ENCODE measurements at places on chromosomes 2 and 18.
A peak's percentile ranks its signal among the peaks of the same experiment; 100 is the strongest.

GRCh38 chr2:69608109-69608508, 35.4 kb downstream of the AAK1 start:
- DNase-seq: no peak

- no peak for DNase-seq
Measured at GRCh38 chr2:115569547-115569946, 1127.1 kb downstream of the DPP10 start.

- no peak for DNase-seq
Measured at GRCh38 chr2:54422072-54422581, 34.0 kb upstream of the SPTBN1 start.

GRCh38 chr2:126634273-126634861, 21.6 kb upstream of the GYPC start:
- DNase-seq: peak; percentile 42

- no peak for DNase-seq
Measured at GRCh38 chr2:66364495-66365333, 70.2 kb upstream of the MEIS1 start.

GRCh38 chr2:187554011-187554703, at the start of gene TFPI:
Gene TFPI (minus strand): TSS chr2:187554435. CDS start chr2:187503768, 50,667 bp downstream.
- DNase-seq: peak; percentile 66

GRCh38 chr2:162838136-162838497, 450 bp downstream of the KCNH7 start:
- no peak for DNase-seq

DNA sequence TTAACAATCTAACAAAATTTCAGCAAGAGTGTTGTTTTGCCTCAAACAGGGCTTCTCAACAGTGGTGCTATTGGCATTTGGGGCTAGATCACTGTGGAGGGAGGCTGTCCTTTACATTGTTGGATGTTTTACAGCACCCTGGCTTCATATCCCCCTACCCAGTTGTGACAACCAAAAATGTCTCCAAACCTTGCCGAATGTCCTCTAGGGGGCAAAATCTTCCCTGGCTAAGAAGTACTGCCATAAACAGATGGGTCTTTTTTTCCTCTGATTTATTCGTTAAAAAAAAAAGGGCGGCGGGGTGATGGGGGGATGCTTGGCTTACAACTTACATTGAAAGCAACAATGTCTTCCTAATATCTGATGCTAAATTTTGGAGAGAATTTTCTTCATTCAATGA, 207.6 kb upstream of the CCDC150 start:
- peak; percentile 83 for DNase-seq

Measured in mesendoderm (in vitro differentiated cells).